ENCODE measurements at places on chromosomes 1 and 21. TPM values are rescaled to one million over a fixed set of nuclear protein-coding genes. Genes with fewer than 3 reads are reported as not detected.
A peak's percentile ranks its signal among the peaks of the same experiment; 100 is the strongest.

CA6 gene
- not detected for total RNA-seq

FPGT gene
- 12.5 TPM for total RNA-seq

ZZZ3 gene
- total RNA-seq: 69.4 TPM

ERVH48-1 gene
- not detected for total RNA-seq

OR14K1 gene
- 0.99 TPM for total RNA-seq

TEKT2 gene
- not detected for total RNA-seq

CNR2 gene
- not detected for total RNA-seq

LTN1 gene
- total RNA-seq: 26.7 TPM

- DNase-seq: no peak
Measured at GRCh38 chr21:27132266-27132665, 165.4 kb upstream of the ADAMTS5 start.

GRCh38 chr1:228299211-228299610 is 91.4 kb downstream of the OBSCN start:
- DNase-seq: no peak

GRCh38 chr1:42861014-42861399 is 14.6 kb downstream of the ZNF691 start:
- no peak for DNase-seq

DNA sequence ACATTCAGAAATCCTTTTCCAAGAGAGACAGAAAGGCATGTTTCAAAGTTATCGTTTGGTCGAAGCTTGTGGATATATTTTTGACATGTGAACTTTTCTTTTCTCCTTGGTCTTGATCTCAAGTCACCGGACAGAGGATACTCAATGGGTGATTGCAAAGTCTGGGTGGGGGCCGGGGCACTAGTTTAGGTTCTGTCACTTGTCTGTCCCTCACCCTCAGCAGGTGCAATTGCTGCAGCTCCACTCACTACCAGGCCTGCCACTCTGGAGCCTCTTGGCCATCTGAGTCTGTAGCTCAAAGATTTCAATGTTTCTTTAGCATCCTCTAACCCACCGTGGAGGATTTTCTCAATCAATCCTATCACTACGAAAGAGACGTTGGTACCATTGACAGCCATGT is 246.0 kb upstream of the C1orf174 start:
- DNase-seq: no peak

DNA sequence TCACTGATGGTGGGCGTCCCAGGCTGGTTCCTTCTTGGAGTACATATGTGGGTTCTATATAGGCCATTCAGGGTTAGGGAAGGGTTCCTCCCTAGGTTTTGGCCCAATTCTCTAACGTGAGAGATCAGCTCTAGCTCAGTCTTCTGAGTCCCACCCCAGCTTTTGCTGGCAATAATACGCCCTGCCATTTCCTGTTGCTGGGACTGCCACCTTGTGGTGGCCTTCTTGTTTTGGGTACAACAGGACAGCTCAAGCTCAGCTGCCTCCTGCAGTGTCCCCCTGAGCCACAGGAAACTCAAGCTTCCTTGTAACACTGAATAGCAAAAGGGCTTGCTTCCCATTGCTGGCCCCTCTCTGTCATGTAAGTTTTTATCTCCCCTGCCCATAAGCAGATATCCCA is 77.8 kb downstream of the BACH1 start:
- DNase-seq: peak; percentile 67

GRCh38 chr1:77534456-77534855 is 148.0 kb downstream of the ZZZ3 start:
- no peak for DNase-seq

- peak; percentile 91 for DNase-seq
Measured at GRCh38 chr1:44031252-44032169, at the start of gene SLC6A9. TSS of gene SLC6A9 (minus strand) at chr1:44031462. CDS start at chr1:44024277, 7,185 bp downstream.

GRCh38 chr1:212447478-212447877 is 14.8 kb downstream of the NENF start:
- DNase-seq: no peak

- DNase-seq: no peak
Measured at GRCh38 chr1:226915672-226915995, 24.5 kb upstream of the COQ8A start.

GRCh38 chr1:159266832-159267231 is 35.3 kb upstream of the FCER1A start:
- no peak for DNase-seq

GRCh38 chr1:111221633-111222291 is 5.8 kb upstream of the CHI3L2 start:
- DNase-seq: no peak

DNA sequence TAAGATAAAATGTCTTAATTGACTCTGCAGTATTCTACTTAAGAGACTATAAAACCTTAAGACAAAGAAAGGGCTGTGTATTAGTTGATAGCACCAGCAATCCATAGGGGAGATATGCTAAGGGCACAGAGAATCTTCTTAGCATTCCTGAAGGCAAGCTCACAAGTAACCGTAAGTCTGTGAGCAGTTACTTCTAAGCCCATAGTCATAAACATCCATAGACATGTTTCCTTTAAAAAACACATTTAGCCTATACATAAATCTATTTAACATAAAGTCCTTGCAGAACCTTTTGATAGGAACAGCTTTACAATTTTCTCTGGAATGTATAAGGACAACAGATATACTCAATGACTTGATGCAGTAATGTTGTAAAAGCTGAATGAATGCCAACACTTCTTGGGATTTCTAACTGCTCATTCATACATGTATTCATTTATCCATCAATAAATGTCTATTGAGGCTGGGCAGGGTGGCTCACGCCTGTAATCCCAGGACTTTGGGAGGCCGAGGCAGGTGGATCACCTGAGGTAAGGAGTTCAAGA is 6.3 kb upstream of the ERRFI1 start:
- no peak for DNase-seq

GRCh38 chr21:44818640-44819011 is 764 bp upstream of the SUMO3 start:
- peak; percentile 77 for DNase-seq

DNA sequence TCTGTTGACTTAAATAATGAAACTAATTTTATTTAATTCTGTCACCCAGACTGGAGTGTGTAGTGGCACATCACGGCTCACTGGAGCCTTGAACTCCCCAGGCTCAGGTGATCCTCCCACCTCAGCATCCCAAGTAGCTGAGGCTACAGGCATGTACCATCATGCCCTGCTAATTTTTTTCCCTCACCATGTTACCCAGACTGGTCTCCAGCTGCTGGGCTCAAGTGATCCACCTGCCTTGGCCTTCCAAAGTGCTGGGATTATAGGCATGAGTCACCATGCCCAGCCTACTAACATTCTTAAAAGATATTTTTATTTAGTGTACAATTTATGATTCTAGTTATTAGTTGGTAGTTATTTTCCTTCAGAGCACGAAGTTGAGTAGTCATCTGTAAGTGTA is 49.5 kb downstream of the NRDC start:
- DNase-seq: no peak

DNA sequence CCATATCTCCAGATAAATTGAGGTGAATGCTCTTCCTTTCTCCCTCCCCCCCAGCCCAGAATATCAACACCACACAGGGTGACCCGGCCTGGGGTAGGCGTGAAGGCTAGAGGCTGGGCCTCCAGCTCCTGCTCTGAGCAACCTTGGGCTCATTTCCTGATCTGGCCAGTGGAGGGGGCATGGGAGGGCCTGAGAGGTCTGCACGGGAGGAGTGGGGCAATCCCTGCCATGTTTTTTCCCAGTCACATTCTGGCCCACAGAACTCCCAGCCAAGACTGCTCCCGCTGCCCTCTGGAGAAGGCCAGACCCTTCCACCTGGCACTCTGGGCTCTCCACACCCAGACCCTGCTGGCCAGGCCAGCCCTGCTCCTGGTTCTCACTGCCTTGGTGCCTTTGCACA is 3.9 kb downstream of the CLDN19 start:
- DNase-seq: no peak

- DNase-seq: no peak
Measured at GRCh38 chr21:38960251-38960650, 154.5 kb downstream of the ETS2 start.

DNA sequence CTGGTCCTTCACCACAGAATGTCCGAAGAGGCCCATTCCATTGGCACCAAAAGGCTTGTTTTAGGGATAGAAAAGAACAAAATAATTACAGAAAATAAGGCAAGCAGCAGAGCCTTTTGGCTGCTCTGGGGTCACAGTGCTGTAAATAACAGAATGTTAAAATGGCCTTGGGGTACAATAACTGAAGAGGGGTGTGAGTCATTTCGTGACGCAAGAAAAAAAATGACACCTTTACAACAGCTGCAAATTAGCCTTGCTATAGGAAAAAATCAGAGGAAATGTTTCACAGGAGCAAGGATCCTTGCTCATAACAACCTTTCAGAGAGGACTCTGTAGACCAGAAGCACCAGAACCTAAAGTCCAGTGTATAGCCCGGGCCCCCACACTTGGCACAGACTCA is 483.4 kb downstream of the OMA1 start:
- DNase-seq: no peak

- DNase-seq: peak; percentile 58
Measured at GRCh38 chr1:225458222-225458631, 30.4 kb upstream of the LBR start.

DNA sequence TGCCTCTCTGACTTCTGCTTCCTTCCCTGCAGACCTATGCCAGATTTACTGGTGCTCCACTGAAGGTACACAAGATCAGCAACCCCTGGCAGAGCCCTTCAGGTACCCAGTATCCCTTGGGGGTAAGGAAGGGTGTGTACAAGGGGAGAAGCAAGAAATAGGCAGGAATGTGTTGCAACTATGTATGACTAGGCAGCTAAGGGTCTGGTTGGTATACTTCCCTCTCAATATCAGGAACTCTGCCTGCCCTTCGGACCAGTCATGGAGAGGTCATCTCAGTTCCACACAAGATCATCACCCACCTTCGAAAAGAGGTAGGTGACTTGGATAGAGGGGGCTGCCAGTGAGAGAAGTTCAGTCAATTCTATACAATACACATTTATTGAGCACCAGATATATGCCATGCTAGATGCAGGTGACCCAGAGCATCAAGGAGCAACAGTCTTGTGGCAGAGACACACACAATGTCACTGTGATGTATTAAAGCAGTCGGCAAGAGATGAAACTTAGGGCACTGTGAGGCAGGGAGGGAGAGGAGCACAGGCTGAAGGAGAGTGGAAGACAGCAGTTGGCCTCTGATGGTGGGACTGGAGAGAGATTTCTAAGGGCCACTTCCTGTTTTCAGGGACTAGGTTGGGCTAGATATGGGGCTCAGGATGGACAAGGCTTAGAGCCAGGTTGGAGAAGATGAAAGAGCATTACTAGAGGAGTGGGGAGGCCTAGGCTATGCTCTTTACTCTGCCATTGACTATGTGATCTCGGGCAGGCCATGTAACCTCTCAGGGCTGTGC is 2.0 kb downstream of the MTX1 start:
- no peak for DNase-seq

- no peak for DNase-seq
Measured at GRCh38 chr1:180860535-180860934, 52.2 kb upstream of the KIAA1614 start.

GRCh38 chr1:80218112-80218511 is 1211.6 kb upstream of the ADGRL4 start:
- DNase-seq: no peak

- DNase-seq: no peak
Measured at GRCh38 chr1:98342566-98342965, 319.0 kb upstream of the SNX7 start.

DNA sequence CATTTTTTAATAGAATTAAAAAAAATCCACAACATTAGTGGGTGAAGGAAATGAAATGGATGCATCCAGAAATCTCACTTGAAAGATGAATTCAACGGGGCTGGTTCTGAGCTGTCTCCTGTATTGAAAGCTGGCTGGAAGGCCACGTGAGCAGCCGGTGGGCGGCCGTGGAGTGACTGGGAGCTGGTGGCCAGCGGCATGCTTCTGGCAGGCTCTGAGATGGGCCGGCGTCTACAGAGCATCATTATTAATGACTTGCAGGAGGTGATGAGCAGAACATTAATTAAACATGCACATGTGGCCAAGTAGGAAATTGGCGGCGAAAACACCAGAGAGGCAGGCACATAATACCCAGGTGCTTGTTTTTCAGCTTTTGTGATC is 115.6 kb upstream of the LMO4 start:
- no peak for DNase-seq

DNA sequence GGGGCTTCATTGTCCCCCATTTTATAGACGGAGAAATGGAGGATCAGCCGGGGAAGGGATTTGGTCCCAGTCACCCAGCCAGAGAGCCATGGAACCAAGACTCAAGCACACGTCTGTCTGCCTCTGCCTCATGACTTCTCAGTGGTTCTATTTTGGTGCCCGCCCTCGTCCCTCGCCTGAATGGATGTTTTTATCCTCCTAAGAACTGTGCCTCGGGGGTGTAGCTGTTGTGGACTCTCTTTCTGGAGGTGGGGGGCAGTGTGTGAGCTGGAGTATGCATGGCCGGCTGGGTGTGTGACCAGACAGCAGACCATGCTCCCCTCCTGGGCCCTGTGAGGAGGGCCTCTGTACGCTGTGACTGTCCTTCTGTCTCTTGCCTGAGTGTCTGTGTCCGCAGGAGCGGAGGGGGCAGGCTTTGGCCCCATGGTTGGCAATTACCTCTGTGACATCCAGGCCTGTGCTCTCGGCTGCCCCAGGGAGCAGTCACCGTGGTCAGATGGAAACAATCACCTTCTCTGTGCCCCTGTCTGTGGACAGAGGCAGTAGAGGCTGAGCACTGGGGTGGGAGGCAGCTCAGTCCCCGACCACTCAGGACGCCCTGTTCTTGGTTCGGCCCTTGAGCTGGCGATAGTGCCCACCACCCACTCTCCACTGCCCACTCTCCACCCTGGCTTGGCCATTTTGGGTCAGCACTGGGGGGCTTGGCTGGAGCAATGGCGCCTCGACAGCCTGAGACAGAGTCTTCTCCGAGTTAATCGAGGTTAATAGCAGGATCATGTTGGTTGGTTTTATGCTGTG is 20.4 kb downstream of the WNT4 start:
- no peak for DNase-seq

DNA sequence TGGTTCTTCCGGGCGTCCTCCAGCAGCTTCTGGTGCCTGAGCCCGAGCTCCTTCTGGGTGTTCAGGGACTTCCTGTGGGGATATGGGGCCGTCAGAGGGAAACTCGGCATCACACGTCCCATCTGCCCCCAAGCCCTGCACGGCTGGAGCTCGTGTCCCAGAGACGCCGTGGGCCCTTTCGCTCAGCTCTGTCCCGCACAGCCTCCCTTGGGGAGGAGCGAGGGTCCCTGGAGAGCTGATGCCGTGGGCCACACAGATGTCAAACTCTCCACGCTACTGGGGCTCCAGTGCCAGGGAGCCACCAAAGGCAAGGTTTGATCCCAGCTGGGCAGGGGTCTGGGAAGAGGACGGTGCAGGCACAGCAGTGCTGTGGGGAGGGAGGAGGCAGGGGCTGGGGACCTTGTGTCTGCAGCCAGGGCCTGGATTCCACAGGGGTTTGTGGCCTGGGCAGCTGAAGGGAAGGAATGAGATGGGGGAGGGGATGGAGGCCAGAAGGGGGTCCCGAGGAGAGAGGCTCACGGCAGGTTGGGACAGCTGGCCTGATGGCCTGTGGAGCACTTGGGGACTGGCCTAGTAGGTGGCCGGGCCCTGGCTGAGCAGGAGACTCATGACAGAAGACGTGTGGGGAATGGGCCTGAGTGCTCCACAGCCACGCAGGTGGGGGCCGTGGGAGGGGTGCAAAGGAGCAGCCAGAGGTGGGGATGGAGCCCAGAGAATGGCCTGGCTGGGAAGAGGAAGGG is 30.4 kb downstream of the CFAP74 start:
- no peak for DNase-seq

GRCh38 chr1:226310637-226311195 is 1.8 kb upstream of the LIN9 start:
- DNase-seq: no peak
